Activated T-helper 1 cell treated with anti-CD3 and anti-CD28 coated beads, Interleukin-12 subunit alpha, Interleukin-12 subunit beta, Interleukin-2, Interleukin-4 antibody, amounts not matched to agents 30 ng/mL and 10 ng/mL and 1 ng/mL, durations not matched to agents 14 hours and 24 hours and 36 hours (primary cell): ENCODE measurements at places on chromosomes 5 and 9.
A peak's percentile ranks its signal among the peaks of the same experiment; 100 is the strongest.

DNA sequence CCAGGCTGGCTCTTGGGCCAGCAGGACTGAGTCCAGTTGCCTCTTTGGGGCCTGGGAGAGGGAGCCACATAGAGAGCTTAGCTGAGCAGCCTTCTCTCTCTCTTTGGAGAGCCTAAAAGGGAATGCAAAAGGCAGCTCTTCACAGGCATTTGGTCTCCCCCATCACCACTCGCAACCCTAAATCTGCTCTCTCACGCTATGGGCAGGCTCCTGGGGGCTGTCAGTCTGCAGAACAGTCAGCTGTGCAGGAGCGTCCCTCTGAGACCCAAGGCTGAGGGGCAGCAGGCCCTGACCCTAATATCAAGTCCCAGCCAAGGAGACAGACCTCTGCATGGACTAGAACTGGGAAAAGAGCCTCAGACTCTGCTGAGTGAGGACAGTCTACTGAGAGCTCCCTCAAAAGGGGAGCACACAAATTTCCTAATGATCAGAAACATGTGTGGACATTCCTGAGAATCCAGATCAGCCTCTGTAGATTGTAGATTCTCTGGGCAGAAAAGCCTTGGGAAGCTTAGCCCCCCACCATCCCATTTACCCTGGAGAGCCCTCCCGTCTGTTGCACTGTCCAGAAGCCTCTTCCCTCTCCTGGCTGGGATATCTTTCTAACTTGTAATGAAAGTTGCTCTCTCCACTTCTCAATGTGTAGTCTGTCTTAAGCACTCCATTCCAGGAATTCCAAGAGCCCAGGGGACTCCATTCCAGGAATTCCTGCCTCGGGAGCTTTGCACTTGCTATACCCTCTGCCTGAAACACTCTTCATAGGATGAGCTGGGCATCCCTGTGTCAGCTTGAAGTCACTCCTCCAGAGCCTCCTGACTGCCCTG, 79.4 kb downstream of the FAM114A2 start:
- DNase-seq: no peak

GRCh38 chr9:88933607-88934379, 57.5 kb upstream of the S1PR3 start:
- no peak for DNase-seq

- DNase-seq: no peak
These were observed 124.9 kb downstream of the FGF1 start for GRCh38 chr5:142561029-142561428.

- DNase-seq: no peak
These were observed 351 bp downstream of the TRIO start for GRCh38 chr5:14143546-14143840.

DNA sequence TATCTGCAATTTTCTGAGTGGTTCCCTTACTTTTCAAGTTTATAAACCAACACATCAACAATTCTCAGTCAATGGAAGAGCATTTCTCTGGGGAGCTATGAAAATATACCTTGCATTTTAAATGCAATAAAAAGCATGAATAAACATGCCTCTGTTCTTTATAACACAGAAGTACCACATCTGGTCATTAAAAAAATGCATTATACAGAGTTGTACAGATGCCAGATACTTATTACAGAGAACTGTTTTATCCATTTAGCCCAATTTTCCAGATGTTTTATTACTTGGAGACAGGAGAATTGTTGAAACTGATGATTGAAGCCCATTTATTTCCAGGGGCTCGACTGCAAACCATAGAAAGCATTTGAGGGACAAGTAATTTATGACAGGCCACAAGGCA, 19.2 kb upstream of the HEXB start:
- no peak for DNase-seq

DNA sequence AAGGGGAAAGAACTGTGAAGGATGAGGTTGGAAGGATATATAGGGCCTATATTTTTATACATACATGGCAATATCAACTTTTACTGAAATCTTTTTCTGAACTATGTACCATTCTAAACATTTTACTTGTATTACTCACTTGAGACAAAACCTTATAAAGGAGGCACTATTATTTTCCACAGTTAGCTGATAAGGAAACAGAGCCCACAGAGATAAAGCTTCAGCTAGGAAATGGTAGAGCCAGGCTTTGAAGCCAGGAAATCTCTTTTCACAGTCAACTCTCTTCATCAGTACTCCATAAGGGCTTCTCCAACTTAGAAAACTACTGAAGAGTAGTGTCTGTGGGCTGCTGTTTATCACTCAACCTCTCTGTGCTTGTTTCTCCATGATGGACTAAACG, 613.7 kb downstream of the PRELID2 start:
- DNase-seq: no peak

DNA sequence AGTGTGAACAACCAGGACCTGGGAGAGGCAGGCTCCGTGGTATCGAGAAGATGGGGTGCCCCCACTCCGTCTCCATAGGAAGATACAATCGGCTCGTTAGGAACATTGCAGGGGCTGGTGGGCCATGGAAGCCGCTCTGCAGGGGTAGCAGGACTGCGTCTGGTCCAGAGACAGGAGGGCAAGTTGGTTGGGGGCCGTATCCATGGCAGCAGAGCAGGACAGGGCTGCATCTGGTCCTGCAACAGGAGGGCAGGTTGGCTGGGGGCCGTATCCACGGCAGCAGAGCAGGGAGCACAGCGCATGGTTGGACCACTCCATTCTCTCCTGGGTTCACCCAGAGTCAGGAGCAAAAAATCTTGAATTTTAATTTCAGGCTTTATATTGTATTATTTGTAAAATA, 98.2 kb downstream of the ANKRD33B start:
- no peak for DNase-seq

GRCh38 chr9:4986296-4986695, 1.2 kb downstream of the JAK2 start:
- DNase-seq: no peak

GRCh38 chr5:171476701-171477100, 57.3 kb downstream of the FGF18 start:
- DNase-seq: no peak

- no peak for DNase-seq
These were observed 172.2 kb upstream of the SNX2 start for GRCh38 chr5:122602700-122603099.

DNA sequence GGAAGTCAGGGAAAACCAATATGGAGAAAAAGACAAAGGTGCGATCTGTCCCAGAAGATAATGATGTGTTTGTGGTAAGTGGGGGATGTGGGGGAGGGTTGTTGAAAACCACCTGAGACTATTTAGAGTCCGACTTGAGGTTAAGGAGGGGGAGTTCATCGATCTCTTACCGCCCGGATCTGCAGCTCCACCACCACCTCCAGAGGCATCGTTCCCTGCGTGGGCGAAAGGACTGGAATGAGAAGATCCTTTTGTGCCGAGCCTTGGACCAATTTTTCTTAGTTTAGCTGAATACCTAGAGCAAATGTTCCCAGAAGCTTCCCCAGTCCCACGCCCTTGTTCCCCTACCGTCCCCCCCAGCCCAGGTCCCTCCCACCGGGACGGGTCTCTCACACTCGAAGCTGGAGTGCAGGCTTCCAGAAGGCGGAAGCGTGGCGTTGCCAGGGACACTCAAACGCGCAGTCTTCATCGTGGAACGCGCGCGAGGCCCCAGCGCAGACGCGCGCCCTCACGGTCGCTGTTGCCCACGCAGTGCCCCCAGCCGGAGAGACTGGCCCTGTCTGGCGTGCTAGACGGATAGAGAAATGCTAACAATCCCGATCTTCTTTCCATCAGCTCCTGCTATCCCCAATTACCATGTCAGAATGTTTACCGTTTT, at the start of gene SPATA6L:
TSS of gene SPATA6L (minus strand) at position 439 of the 658 bp plus-strand sequence. CDS start at position 209, 230 bp downstream.
- no peak for DNase-seq

GRCh38 chr9:137679249-137679648, 60.4 kb downstream of the EHMT1 start:
- no peak for DNase-seq

GRCh38 chr5:96626956-96627355, 35.2 kb upstream of the CAST start:
- DNase-seq: no peak

DNA sequence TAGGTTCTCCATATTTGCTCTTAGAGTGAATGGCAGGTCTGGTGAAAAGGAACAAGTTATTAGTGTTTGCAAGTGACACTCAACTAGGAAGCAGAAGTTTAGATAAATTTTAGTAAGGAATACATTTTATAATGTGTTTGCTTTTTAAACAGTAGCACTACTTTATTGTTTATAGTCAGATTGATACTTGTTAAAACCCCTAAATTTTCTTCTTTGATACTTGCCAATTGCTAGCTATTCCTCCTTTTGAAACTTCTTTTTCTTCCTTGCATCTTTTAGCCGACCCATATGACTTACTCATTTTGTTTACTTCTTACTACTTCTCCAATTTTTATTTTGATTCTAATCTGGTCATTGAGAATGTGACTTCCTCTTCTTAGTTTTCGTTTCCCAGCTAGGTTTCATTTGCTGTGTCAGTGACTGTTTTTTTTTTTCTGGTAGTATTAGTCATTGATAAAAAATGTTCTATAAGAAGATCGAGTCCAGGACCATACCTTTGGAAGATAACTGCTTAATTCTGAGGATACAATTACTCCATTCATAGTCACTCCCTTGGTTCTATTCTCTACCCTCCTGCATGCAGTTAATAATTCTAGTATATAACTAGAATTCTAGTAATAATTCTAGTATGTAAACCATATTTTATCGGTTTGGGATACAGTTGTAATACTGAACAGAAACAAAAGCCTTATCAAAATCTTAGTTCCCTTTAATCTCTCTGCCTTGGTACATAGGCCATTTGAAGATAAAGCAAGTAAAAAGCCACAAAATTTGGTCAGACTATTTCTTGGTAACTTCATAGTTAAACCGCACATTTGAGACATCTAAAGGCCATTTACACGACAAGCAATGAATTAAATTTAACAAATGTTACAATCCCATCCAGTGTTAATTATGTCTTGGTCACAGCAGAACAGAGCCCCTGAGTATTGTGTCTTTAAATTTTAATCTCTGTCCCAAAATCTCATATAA, 2.8 kb upstream of the RICTOR start:
- DNase-seq: no peak

GRCh38 chr5:143601917-143602333, 198.4 kb upstream of the NR3C1 start:
- DNase-seq: no peak

GRCh38 chr9:32968101-32969011, 33.1 kb downstream of the APTX start:
- DNase-seq: peak; percentile 21

- DNase-seq: no peak
These were observed 434.1 kb downstream of the ZSWIM6 start for GRCh38 chr5:61766141-61766540.

DNA sequence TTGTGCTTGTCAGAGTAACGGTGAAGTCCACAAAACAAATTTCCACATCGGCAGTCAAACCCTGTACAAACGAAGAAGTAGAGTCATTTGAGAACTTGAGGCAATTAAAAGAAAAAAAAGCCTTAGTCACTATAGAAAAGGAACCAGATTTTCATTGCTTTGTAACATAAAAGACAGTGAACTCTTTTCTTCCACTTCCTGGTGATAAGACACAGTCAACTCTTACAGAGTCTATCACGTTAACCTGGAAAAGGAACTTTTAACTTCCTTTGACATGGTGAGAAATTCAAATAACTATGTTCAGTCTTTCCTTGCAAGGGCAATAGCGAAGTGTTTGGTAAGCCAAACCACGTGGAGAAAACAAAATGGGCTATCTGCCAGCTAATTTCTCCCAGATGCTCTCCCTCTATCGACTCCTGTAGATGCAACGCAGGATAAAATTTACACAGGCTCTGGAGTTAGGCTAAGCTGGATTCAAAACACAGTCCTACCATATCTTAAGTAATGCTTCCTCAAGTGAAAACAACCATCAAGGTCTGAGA, 8.9 kb downstream of the ZFAND5 start:
- no peak for DNase-seq

GRCh38 chr9:92945796-92946195, 1.5 kb upstream of the FGD3 start:
- DNase-seq: no peak

GRCh38 chr5:115815006-115815692, 1.3 kb downstream of the CDO1 start:
- DNase-seq: no peak

GRCh38 chr9:88476491-88477271, 58.3 kb upstream of the NXNL2 start:
- DNase-seq: no peak
